Renal cortical epithelial cell (primary cell): ENCODE measurements at places on chromosomes 7 and 10. TPM values are rescaled to one million over a fixed set of nuclear protein-coding genes. Genes with fewer than 3 reads are reported as not detected.

DNA sequence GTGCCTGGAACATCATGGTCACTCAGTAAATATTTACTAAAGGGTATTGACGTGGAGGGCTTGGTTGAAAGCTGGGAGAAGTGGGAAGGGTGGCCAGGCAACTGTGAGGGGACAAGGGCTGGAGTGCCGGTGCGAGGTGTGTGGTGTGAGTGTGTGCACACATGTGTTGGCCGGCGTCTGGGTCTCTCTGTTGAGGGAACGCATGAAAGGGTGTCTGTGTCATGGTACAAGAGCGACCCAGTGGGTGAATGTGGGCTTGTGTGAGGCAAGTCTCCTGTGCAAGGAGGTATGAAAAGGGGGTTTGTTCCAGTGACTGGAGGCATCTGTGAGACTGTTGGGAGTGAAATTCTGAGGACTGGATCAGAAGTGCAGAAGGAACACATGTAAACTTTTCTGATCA lies 29.4 kb upstream of the UCMA start:
- DNase-seq = no peak

- DNase-seq = no peak
These were observed 808.7 kb upstream of the AUTS2 start for GRCh38 chr7:68789597-68789996.

Gene GNAI1
- 38.4 and 101 TPM in 2 replicates for total RNA-seq

DNA sequence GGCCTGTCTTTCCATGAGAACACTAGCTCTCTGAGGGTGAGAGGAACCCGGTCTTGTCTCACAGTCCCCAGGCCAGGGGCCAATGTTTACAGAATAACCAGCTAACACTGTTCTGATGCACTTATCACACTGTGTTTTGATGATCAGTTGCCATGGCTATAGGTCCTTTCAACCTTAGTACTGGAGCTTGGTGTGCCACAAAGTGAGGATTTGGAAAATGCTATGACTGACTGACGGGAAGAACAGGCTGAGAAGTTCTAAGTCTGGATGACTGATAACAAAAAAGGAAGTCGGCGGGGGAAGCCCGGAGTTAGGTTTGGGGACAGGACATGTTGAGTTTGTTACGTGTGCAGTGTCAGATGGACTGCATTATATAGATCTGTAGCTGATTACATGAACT lies 141.8 kb downstream of the CTTNBP2 start:
- peak; percentile 81 for DNase-seq

Gene ELMO1
- 0.69 and 1.7 TPM in 2 replicates for total RNA-seq

Gene DYNC1I1
- 0.20 and 0.52 TPM in 2 replicates for total RNA-seq

DNA sequence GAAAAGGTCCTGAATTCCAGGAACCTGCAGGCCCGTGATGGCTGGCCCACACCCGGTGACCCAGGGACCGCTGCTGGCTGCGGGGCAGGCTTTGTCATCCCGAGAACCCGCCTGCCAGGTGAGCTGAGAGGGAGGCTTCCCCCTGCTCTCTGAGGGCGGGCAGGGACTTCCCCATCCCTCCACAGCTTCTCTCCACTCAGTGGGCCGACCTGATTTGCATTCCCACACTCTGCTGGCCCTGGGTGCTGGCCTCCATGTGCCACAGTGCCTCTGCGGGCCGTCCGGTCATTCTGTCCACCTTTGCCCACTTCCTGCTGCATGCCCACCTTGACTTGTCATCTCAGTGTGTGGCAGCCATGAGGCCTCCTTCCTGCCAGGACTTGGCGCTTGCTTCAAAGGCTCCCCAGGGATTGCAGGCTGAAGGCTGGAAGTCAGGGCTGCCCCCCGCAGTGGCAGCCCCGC lies 35.3 kb downstream of the PALD1 start:
- DNase-seq = no peak

DNA sequence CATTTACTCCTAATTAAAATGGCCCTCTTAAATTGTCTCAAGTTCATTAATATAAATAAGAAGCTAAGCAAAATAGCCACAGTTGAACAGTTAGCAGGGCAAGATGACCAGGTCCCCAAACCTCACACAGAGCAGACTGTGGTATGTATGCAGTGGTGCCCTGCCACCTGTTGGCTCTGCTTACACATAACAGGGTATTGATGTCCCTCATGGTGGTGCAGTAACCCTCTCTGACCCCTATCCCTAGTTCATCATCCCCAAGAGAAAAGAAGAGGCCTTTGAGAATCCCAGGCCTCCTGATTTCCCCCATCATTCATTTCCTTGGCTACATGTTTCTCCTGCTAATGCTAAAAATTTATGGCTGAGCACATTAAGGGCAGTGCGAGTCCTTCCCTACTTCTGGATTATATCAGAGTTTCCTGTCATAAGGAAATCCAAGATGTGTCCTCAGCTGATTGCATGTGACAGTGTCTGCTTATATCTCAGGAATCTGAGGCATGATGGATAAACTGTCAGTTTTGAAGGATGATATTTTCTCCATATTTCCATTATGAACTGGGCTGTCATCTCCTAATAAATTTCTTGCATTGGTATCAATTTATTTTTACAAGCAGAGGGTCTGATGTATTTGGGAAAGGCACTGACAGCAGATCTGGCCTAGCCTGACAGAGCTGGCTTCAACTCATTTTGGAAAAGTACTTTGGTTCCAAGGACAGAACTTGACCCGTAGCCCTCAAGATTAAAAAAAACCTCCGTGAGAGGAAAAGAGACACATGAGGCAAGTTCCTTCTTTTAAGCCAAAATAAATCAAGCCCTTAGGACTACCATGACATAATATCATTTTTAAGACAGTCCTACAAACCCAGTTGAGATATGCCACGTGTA lies 880.6 kb downstream of the LRMDA start:
- peak; percentile 27 for DNase-seq

GRCh38 chr10:47239211-47239610 lies 60.8 kb upstream of the GDF10 start:
- no peak for DNase-seq

DNA sequence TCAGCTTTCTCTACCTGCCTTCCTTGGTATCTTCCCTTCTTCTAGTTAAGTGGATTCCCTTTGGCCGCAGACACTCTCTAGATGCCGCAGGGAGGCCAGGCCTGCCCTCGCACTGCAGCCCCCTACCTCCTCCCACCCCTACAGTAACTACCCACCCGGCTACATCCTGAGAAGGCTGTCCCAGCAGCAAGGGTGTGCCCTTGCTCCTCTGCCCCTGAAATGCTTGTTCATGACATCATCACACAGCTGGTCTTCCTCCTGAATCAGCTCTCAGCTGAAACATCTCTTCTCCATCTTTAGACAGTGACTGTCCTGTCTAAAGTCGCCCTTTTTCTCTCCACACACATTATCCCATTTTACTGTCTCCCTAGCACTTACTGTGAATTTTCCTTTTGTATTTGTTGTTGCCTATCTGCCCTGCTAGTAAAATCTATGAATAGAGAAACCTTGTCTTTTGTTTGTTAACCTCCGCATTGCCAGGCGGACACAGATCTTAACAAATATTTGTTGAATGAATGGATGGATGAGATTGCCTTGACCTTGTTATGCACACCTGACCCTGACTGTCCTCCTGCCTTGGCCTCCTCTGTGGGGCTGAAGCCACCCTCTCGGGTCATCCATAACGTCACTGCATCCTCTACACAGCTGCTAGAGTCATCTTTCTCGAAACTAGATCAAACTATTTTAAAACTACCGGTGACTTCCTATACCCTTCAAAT lies 108.9 kb upstream of the GATA3 start:
- no peak for DNase-seq

Gene PAXIP1
- total RNA-seq = 8.7 and 10.8 TPM in 2 replicates

Gene EEF1AKMT2
- total RNA-seq = 15.7 and 19.4 TPM in 2 replicates

Gene GIMAP5
- 0.20 and 0.35 TPM in 2 replicates for total RNA-seq

GRCh38 chr10:74558897-74559296 lies 267.5 kb upstream of the KAT6B start:
- no peak for DNase-seq

- no peak for DNase-seq
These were observed 677 bp downstream of the TSPAN14 start for GRCh38 chr10:80454513-80455460.

GRCh38 chr7:141709318-141709717 lies 1.2 kb downstream of the WEE2 start:
- no peak for DNase-seq

DNA sequence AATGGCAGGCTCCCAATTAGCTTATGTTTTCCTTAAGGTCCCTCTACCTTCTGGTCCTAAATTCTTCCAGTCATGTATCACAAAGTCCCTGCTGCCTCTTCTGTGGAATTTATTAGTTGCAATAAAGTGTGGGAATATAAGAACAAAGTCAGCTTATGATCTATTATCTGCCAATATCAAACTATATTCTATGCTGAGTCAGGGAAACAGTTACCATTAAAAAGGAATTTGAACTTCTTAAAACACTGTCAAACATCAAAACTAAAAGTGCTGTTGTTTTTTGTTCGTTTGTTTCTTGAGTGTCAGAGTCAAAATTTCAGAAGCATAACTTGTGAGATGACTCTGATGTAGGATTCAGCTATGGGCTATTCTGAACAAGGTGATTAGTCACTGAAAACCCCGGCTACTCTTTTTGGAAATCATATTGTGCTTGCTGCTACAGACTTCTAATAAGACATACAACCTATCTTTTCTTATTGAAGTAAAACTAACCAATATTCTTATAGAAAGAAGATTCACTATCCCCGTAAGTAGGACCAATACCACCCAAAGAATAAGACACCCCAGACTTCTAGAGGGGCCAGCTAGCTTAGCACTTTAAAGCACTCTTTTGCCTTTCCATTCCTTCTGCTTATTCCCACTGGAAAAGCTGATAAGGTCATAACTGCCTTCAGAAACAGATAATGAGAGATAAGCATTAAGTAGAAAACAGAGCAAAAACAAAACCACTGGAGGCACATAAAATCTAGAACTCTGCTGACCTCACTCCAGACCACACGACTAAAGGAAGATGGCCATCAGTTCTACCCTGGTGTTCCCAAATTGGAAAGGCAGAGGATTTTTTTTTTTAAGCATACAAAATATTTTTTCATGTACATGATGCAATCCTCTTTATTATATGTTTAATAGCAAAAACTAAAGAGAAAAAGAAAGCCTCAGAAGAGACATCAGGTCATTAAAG lies 370.6 kb downstream of the PARD3 start:
- DNase-seq = no peak

Gene SCIN
- total RNA-seq = 24.5 and 113 TPM in 2 replicates

- peak; percentile 43 for DNase-seq
These were observed 341.6 kb downstream of the PLXNA4 start for GRCh38 chr7:132234711-132235110.

GRCh38 chr10:95327367-95327766 lies 36.6 kb upstream of the PDLIM1 start:
- peak; percentile 31 for DNase-seq

DNA sequence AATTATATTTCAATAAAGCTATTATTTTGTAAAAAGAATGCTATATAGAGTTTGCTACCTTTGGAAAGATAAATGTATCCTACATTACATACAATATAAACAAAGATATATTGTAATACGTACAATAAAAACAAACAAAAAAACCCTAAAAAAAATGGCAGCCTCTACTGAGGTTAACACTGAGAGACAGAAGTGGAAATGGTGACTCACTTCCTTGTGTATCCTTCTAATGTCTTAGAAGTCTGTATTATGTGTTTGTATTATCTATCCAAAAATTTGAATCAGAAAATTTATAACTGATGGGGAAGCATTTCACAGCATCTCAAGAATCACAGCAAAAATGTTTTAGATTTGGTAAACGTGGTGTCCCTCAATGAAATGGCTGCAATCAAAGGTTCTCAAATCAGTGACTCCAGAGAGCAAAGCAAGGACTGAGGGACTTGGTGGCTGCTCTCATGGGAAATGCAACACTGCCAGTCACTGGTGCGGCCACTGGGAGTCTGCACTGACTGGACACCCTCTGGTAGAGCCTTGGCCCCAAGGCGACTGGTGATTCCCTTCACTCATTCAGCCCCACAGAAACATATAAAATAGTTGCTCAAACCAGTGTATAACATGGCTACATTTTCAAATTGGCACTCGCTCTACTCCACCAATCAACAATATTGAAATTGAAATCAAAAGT lies 53.8 kb downstream of the PANK1 start:
- DNase-seq = no peak

Gene ATP6V0E2
- 14.4 and 15.9 TPM in 2 replicates for total RNA-seq

Gene HTR5A
- total RNA-seq = not detected in 2 replicates

DNA sequence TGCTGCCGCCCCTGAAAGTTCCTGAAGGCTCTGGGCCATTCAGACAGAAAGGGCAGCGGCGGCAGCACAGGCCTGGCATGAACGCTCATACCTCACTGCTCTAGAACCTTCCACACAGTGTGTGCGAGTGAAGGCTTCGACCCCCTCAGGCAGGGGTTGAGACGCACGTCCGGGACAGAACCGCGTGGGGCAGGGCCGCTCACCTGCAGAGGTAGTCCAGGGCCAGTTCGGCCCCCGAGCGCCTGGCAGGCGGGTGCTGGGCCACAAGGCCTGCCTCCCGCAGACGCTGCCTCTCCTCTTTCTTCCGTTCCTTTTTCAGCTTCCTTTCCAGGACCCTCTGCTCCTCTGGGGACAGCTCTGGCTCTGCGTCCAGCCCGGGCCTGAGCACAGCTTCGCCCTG lies 26.8 kb downstream of the CYP2W1 start:
- DNase-seq = no peak

GRCh38 chr10:110923856-110924493 lies 4.6 kb downstream of the SHOC2 start:
- peak; percentile 90 for DNase-seq

DNA sequence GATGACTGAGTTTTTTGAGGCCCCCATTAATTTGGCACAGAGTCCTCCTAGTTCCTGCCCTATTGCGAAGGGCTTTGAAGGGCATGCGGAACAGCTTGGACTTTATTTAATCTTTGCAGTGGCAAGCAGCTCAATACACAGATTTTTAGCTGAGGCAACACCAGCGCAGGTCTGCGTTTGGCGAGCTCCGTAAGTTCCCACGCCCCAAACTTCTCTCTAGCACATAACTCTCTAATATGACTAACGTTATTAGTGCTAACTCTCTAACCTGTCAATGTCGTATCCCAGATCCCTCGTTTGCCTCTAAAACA lies 366 bp upstream of the TAF3 start:
- no peak for DNase-seq

Gene KCP
- total RNA-seq = 1.9 and 6.8 TPM in 2 replicates

DNA sequence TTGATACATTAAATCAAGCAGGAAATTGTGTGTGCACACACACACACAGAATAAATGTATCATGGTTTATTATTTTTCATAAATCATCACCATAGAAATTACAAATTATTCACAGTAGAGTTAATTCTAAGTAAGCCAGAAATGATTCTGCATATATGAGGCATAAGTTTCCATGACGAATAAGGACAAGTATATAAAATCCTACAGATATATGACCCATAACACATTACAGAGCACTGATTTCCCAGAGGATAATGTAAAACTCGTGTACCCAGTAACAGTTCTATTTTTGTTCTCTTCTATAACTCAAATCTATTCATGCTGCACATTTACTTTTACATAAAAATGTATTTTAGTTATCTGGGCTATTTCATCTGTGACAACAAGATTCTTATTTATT lies 169.7 kb downstream of the LRRTM3 start:
- no peak for DNase-seq

Gene CAPZA2
- total RNA-seq = 314 and 390 TPM in 2 replicates

GRCh38 chr10:126090911-126091728 lies 194.8 kb downstream of the FANK1 start:
- DNase-seq = peak; percentile 96

Gene SSBP1
- 150 and 257 TPM in 2 replicates for total RNA-seq
